ENCODE measurements at places on chromosomes 11 and 22. TPM values are rescaled to one million over a fixed set of nuclear protein-coding genes. Genes with fewer than 3 reads are reported as not detected.

BTBD18 gene
- total RNA-seq = not detected

MPZL3 gene
- 1.3 TPM for total RNA-seq

PATE2 gene
- not detected for total RNA-seq

MOGAT2 gene
- total RNA-seq = not detected

APOBEC3A gene
- 0.94 TPM for total RNA-seq

CCDC87 gene
- total RNA-seq = 0.74 TPM

PRG3 gene
- total RNA-seq = not detected

DNA sequence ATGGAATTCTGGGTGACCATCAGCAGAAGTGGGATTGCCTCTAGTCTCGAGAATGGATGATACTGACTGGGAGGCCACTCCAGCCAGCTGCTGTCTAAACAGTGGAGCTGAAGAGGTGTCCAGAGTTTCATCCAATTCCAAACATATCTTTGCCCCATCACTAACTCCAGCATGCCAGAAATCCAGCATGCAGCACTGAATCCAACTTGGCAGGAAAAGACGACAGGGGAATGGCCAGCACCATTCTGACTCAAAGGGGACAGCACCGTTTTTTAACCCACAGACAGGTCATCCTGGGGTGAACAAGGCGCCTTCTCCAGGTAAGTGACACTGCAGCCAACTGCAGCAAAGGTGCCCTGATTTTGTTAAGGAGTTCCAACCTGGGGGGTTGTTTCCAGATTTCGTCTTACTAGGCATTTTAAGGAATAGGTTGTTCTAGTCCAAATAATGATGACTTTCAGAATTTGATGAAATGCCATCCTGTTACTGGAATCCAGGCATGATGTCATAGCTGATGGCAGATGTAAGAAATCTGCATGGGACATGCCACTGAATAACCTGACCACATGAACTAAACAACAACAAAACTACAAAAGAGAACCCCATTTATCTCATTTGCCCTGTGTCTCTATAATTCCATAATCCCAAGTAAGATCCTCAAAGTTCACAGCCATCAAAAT, 32.3 kb downstream of the FEZ1 start:
- no peak for DNase-seq

DNA sequence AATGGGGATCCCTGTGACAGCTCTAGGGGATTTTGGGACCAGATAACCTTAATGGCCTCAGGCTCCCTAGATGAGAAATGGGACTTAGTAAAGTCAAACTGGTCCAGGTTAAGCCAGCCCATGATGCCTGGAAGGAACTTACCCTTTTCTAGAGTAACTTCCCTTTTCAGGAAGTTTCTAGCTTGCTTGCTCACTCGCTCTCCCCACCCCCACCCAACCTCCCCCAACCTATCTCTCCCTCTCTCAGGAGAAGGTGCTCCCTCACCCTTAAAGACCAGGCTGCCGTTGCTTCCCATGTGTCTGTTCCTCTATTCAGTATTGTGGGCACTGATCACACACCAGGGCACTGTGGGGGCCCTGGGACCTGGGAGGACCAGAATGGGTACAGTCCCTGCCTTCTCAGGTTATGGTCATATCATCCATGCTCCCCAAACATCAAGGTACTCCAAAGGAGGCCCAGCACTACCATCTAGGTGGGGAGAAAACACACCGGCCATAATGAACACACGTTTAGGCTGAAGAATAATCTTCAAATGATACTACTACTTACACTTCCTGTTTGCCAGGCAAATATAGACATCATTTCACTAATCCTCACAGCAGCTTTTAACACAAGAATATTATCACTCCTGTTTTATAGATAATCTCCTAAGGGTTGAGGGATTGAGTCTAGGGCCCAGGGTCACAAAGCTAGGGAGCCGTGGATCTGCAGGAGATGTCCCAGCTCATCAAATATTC, 18.2 kb downstream of the KCNQ1OT1 start:
- DNase-seq = no peak

- no peak for DNase-seq
Measured at GRCh38 chr22:45334528-45334927, 24.8 kb downstream of the FAM118A start.

- no peak for DNase-seq
Measured at GRCh38 chr11:19769820-19770219, 57.2 kb downstream of the NAV2 start.

GRCh38 chr11:44986315-44986714, 35.6 kb upstream of the TP53I11 start:
- no peak for DNase-seq

Measured in right cardiac atrium (tissue), 5 donors.